ENCODE measurements at places on chromosomes 2 and 18.

DNA sequence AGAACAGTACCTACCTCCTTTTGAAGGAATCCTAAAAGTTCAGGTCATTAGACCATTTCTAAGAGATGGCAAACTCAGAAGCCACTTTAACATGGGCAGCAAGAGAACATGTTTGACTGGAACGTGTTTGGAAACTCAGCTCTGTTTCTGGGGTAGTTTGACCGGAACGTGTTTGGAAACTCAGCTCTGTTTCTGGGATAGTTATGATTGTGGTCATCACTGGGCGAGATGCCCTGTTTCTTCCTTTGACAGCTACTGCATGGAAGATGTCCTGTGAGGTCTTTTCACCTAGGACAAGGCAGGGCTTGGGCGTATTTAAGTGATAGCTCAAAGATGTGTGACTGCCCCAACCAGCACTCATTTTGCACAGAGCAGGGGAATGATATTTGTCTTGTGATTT, 19.9 kb upstream of the SERPINB13 start:
- no peak for DNase-seq

GRCh38 chr2:236674646-236675045, 105.0 kb downstream of the ACKR3 start:
- DNase-seq: no peak

GRCh38 chr18:25503567-25504081, 151.7 kb upstream of the ZNF521 start:
- DNase-seq: no peak

GRCh38 chr2:236394571-236394970, 130.4 kb upstream of the ASB18 start:
- DNase-seq: no peak

- DNase-seq: no peak
These were observed 100.2 kb upstream of the FOSL2 start for GRCh38 chr2:28292491-28292890.

DNA sequence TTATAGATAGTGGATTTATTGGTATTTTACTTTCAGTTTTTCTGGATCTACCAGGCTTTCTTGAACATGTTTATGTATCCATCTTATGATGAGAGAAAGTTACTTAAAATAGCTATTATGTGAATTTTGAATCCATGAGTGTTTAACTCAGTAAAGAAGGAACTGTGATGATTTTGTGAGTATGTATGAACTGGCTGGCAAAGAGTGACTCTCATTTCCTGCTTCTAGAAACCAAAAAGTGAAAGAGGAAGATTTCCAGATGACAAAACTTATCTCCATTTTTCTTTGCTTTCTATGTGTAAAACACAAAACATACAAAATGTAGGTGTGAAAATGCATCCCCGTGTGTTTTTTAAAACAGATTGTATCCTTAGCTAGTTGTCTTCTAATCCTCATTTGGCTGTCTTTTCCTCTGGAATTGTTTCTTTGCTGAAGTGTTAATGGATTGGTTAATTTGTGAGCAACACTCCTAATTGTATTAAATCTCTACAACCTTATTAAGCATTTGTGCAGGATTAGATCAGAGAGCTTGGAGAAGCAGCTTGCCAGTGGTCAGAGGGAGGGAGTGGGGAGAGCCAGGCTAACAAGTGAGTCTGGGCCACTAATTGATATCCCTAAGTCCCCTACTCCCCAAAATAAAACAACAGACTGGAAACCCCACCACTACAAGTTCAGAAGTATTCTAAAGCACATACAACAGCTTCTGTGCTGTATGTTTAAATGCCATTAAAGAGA, 23.9 kb downstream of the PTPRM start:
- DNase-seq: no peak

DNA sequence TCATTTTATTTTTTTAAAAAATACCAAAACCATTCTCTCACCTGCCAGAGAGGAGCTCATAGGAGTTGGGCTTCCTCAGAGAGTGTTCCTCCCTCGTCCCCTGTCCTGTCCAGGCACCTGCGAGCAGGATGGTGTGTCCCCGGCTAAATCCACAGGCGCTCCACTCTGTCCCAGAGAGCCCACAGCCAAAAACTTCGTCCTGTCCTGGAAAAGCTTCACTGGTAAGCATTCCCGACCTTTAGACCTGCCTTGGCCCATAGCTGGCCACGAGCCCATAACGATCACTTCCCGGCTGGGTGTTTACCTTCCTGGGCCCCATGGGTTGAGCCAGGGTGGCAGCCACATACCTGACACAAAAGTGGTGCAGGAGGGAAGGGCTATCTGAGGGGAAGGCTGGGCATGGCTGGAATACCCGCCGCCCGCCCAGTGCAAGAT, at the start of gene NGEF:
NGEF (minus strand) TSS at position 230 of the 435 bp plus-strand sequence. CDS start 38,366 bp downstream, outside the sequence.
- no peak for DNase-seq

Measured in stimulated activated naive CD4-positive, alpha-beta T cell (primary cell).